ENCODE measurements at places on chromosomes 5 and 9.

DNA sequence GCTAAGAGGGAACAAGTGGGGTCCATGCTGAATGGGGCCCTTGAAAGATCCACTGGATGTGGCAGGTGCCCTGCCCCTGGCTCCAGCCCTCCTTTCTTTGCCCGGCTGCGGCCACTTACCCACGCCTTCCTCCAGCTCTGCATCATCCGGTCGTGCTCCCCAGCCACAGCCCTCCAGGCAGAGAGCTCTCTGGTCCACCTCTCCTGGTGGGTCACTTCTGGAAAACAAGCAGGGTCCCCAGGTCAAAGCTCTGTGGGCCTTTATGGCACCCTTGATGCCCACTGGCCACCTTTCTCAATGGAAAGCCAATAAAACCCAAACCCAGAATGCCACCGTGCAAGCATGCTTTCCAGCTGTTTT, 45.0 kb downstream of the SECISBP2 start:
- no peak for DNase-seq

- DNase-seq: no peak
Observed at GRCh38 chr5:57664700-57665099, 182.1 kb upstream of the ACTBL2 start.

GRCh38 chr5:143491646-143492045, 88.2 kb upstream of the NR3C1 start:
- no peak for DNase-seq

DNA sequence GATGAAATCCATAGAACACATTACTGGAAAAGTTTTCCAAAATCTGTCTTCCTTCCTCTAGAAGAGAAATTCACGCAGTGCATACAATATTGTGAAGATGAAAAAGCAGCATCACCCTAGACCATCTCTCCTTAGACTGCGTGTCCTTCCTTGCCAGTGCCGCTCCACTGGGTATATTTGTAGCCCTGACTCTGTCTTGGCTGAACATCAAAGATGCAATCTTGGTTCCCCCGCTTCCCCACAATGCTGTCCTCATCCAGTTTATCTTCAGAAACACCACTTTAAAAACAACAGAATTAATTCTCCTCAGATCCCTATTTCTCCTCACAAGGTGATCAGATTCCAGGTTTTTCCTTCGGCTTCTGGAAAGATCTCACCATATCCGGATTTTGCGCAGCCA, 53.9 kb downstream of the ROR2 start:
- DNase-seq: no peak

DNA sequence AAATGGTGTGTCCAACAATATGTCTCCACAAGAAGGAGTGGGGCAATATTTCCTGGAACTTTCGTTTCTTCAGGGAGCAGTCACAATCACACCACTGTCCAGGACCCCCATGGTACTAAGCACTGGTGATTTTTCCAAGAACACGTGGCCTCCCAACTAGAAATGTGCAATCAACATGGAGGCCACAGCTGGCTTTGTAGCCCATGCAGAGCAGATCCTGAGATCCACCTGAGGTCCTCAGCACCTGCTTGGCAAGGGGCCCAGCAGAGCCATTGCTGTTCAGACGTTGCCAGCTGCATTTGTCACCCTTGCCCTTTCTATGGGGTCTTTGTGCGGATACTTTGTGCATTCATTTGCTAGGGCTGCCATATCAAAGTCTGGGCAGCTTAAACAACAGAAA, 334.5 kb upstream of the IRX4 start:
- no peak for DNase-seq

DNA sequence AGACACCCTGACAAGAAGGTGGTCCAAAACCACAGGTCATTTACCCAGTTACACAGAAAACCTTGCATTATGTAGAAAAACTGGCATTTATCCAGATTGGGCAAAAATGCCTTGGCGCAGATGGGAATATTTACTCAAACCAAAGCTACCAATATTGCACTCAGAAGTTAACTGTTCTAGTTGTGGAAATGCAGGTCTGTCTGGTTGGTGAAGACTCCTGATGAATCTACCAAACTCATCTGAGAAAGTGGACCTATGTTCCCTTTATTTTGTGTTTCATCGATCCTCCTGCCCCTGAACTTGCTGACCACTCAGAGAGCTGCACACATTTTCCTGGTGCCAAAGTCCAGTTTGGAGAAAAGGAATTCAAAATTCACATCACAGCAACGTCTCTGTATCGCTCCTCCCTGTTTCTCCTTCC, 85.2 kb upstream of the ALDH1A1 start:
- DNase-seq: no peak

GRCh38 chr5:80082731-80083100, 47.6 kb downstream of the THBS4 start:
- DNase-seq: peak; percentile 37

DNA sequence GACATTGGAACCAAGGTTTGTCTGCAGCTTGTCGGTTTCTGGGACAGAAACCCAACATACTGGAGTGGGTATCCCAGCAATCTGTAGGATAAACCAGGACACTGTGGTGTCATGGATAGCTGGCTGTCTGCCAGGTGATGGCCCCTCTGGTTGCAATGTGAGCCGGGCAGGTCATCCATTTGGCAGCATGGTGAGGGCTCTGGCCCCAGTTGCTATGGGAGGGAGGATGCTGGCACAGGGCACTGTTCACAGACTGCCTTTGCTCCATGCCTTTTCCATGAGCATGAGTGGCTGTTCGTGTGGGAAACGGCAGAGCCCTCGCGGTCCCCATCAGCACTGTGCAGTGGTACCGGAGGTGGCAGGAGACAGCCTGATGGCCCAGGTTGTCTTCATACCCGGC, 6.4 kb downstream of the S1PR3 start:
- no peak for DNase-seq

- DNase-seq: no peak
Observed at GRCh38 chr5:2288466-2288865, 405.7 kb upstream of the IRX4 start.

DNA sequence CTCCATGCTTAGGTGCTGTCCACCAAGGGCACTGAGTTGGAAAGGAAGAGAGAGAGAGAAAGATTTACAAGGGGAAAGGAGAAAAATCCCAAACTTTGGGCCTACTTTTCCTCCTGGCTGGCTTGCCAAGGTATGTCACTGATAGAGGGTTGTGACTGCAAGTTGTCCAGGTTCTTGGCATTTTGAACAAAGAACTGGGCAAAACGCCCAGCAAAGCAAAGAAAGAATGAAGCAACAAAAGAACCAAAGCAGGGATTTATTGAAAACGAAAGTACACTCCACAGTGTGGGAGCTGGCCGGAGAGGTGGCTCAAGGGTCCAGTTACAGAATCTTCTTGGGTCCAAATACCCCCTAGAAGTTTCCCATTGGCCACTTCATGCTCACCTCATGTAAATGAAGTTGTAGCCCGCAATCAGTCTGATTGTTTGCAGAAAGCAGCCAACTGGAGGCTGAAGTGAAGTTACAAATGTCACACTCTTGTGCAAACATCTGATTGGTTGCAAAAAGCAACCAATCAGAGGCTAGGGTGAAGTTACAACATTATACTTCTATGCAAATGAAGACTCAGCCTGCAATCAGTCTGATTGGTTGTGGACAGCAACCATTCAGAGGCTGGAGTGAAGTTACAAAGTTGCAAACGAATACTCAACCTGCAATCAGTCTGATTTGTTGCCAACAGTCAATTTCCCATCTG, 263.5 kb downstream of the YTHDC2 start:
- no peak for DNase-seq

All from hypothalamus (tissue), 51 donors.